ELR (cell line): ENCODE measurements at places on chromosomes 12 and 14.

GRCh38 chr14:51867741-51868140 is 7.3 kb downstream of the GNG2 start:
- DNase-seq = peak; percentile 56

- no peak for DNase-seq
Observed at GRCh38 chr14:26870722-26871617, 273.1 kb upstream of the NOVA1 start.

DNA sequence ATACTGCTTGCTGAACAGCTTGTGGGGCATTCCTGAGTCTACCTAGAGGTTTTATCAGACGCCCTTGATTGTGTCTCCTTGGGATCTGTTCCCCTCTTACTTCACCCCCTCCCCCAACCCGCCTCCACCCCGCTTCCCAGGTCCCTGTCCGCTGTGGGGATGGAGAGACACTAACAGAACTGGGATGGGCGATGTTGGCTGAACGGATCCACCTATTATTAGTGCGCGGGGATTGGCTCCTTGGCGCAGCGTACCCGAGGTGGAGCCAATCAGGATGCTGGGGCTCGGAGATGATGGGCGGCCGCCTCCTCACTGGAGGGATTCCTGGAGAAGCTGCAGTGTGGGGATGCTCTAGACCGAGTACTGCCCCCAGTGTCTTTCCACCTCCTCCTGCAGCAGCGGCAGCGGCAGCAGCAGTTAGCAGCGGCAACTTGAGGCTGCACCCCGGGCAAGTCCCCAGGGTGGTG is at the start of gene SYT1:
Gene SYT1 (plus strand): TSS at position 372 of the 467 bp plus-strand sequence.
- peak; percentile 94 for DNase-seq

DNA sequence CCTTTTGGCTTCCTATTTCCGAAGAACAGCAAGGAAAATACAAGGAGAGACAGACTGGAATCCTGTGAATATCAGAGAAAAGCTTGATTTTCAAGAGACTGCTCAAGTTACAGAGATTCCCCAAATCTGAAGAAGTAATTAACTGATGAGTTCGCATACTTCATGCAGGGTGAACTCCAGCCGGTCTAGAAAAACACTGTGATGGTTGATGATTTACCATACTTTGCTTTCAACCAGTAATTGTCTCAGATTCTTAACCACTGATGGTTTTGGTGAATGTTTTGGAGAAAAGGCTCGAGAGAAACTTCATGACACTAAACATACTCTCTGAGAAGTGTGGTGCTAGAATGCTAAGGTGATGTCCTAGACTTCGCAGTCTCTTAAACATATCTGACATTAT is 4.4 kb upstream of the PLXNC1 start:
- no peak for DNase-seq

- DNase-seq = peak; percentile 58
Observed at GRCh38 chr14:64060648-64061096, 207.9 kb downstream of the SYNE2 start.

DNA sequence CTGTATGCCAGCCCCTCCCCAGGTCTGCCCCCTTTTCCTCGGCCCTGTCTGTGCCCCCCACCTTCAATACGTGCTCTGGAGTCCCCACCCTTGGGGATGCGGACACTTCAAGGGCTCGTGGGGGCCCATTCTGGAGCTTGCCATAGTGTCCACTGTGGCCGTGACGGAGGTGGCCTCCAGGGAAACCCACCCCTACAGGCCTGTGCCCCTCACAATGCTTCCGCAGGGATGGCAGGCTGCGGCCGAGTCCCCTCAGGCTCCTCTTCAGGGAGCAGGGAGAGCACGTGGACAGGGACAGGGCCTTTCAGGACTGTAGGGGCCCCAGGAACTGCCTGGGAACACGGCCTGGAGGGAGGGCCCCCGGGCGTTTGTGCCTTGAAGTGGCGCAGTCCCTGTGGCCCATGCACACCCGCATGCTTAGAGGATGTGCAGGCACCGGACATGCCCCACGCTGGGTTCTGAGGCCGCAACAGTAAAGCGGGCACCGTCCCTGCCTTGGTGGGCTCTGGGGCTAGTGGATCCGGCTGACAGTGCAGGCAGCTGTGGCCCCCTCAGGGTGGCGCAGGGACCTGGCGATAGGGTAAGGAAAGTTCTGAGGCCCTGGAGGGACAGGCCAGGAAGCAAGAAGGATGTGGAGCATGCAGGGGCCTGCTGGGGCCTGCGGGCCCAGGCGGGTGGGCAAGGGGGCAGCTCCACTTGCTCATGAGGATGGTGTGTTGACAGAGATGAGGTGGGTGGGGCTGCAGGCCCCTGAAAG is 209.0 kb upstream of the RTL1 start:
- no peak for DNase-seq

GRCh38 chr12:124363353-124363965 is 68.6 kb downstream of the RFLNA start:
- no peak for DNase-seq

DNA sequence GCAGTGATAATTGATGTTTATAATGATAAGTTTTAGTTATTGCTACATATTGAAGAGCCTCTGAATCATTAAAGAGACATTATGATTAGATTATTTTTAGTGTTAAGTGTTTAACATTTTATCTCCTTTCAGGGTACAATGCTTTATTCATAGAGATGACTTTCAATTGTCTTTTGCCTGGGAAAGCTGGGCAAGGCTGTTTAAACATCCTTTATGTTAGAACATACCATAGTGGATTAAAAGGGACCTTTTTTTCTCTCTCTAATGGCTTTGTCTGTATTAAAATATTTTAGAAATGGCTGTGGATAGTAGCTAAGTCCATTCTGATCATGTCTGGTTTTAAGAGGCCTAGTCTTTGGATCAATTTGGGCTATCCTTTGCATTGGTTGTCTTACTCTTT is 427.5 kb upstream of the MIS18BP1 start:
- DNase-seq = peak; percentile 2

- DNase-seq = no peak
Observed at GRCh38 chr12:3490895-3491144, 183 bp upstream of the PRMT8 start.

DNA sequence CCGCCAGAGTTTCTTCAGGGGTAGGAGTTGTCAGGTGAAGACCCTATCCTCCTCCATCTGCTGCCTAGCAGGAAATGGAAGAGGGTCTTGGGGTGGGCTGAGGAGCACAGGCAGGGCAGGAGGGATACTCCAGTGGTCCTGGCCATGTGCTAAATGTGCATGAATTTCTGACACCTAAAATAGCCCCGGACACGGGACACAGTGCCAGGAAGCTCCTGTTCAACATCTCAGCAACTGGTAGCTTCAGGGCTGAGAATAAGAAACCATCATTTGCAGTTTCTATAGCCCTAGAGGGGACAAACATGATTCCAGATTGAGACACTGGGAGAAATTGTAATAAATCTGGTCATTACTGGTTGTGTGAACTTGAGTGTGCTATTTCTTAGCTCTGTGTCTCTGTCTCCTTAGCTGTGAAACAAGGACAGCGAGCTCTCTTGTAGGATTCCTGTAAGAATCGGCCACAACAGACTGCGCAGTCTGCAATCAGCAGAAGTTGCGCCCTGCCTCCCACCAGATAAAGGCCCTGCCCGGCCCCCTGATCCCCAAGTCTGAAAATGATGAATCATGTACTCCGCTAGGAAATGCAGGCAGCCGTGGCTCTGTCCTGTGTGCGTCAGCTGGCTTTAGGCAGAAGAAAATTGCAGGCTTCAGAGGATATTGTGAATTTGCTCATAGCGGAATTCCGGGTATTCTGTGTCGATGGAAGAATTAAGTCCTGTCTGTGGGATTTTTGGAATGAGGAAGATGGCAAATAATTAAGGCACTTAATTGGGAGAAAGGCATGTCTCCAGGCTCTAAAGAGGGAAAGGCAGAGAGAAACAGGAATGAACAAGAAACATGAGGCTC is 35.2 kb upstream of the MEG3 start:
- DNase-seq = no peak

DNA sequence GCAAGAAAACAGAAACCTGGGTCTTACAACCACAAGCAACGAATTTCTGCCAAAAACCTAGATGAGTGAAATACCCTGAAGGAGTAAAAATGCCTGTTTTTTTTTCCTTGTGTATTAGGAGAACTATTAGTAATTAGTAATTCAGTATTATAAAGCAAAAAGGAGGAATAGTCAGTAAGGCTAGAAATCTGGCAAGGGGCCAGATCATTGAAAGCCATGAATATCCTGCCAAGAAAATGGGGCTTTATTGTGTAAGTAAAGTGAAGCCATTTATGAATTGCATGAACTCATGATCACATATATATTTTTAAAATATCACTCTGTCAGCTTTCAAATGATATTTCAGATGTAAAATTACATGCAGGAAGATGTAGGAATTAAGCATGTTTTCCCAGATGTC is 57.9 kb downstream of the TXNDC16 start:
- DNase-seq = no peak

DNA sequence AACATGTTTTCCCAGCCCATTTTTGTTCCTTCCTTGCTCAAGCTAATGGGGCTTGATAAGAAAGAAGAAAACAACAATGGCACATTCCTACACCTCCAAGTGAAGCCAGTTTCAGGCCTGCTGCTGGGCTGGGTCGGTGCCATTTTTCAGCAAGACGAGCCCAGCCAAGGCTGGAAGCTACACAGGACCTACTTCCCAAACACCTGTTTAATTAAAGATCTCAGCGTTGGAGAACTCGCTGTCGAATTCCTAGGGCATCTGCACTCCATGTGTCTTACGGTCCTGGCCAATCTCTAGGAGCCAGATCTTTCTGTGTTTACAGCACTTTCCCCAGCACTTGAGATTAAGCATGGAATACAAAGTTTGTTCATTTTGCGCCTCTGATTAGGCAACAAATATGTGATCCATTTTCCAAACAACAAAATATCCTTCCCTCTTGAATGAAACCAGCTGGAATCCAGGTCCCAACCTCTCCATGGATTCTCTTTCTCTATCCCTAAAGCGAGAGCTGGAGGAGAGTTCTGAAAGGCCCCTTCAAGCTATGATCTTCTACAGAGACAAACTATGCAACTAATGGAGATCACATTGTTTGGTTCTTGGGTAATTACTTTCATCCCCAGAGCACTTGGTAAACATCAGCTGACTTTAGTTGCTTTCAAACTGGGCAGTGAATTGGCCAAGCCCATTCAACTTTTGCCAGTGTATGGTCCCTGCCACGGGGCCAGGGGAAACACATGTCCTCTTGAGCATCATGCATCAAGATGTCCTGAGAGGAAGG is 34.3 kb upstream of the TC2N start:
- no peak for DNase-seq

DNA sequence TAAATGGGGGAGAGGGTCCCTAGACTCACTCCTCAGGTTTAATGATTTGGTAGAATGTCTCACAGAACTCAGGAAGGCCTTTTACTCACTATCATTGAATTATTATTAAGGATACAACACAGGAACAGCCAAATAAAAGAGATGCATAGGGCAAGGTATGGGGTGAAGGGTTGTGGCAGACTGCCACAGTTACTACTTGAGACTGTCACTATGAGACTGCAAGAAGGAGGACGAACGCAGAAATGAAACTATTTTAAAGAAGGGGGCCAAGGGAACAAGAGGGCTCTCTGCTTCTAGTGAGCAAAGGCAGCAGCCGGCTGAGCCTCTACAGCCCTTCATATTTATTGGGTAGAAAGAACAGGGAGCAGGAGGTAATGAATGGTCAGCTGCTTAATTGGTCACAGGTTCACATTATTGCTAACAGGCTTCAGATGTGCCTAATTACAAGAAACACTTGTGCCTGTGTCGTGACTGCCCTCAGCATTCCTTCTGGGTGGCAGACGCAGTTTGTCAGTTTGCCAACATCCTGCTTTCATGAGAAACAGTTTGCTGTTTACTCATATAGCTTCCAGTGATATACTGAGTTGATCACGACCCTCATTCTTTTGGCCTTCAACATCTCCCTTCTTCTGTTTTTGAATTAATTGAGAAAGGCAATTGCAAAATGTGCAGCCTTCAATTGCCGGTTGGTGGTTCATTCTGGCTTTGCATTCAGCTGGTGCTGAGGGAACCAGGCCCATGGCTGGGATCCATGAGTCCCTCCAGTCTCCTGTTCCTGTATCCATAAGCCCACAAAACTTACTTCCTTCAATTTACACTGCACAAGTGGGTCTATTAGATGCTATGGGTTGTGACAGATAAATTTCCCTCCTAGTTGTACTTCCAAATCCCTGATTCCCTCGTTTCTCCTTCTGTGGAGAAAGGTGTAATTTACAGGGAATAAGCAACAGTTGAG is 82.8 kb upstream of the PLEKHG7 start:
- DNase-seq = peak; percentile 71

- DNase-seq = peak; percentile 62
Observed at GRCh38 chr14:56244138-56244789, 126.1 kb downstream of the PELI2 start.

- no peak for DNase-seq
Observed at GRCh38 chr14:91536327-91536726, 26.2 kb upstream of the PPP4R3A start.

- DNase-seq = no peak
Observed at GRCh38 chr14:102474934-102475333, 34.6 kb downstream of the ANKRD9 start.

DNA sequence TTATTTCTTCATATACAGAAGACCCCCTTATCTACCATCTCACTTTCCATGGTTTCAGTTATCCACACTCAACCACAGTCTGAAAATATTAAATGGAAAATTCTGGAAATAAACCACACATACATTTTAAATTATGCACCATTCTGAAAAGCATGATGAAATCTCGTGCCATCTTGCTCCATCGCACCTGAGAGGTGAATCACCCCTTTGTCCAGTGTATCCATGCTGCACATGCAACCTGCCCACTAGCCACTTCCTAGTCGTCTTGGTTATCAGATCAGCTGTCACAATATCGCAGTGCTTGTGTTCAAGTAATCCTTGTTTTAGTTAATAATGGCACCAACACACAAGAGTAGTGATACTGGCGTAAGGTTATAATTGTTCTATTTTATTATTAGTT is 145.7 kb downstream of the C12orf42 start:
- no peak for DNase-seq

- DNase-seq = peak; percentile 59
Observed at GRCh38 chr14:101480747-101481530, 80.4 kb upstream of the DIO3 start.

DNA sequence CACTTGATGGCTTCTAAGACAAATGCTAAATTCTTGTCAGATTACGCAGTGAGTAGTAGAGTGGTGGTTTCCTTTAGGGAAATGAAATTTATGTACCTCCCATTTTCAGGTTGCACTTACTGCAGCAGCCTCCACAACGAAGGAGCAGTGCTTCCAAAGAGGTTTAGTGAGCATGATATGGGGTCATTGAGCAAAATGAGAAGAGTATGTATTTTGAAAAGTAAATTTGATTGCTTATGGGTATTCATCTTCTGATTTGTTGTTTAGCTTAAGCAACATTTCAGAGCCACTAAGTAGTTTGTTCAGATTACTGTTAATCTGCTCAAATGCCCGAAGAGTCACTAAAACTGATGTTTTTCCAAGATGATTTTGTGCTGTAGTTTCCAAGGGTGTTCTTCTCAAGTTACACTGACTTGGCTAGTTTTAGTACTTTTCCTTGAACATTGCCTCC is 493.6 kb downstream of the PCNX1 start:
- peak; percentile 27 for DNase-seq

GRCh38 chr14:106459971-106460730 is 933.8 kb downstream of the TMEM121 start:
- DNase-seq = no peak
